ENCODE measurements at places on chromosomes 13 and 19. TPM values are rescaled to one million over a fixed set of nuclear protein-coding genes. Genes with fewer than 3 reads are reported as not detected.

GRCh38 chr13:107852072-107852471 lies 363.3 kb downstream of the LIG4 start:
- peak; percentile 27 for DNase-seq

DNA sequence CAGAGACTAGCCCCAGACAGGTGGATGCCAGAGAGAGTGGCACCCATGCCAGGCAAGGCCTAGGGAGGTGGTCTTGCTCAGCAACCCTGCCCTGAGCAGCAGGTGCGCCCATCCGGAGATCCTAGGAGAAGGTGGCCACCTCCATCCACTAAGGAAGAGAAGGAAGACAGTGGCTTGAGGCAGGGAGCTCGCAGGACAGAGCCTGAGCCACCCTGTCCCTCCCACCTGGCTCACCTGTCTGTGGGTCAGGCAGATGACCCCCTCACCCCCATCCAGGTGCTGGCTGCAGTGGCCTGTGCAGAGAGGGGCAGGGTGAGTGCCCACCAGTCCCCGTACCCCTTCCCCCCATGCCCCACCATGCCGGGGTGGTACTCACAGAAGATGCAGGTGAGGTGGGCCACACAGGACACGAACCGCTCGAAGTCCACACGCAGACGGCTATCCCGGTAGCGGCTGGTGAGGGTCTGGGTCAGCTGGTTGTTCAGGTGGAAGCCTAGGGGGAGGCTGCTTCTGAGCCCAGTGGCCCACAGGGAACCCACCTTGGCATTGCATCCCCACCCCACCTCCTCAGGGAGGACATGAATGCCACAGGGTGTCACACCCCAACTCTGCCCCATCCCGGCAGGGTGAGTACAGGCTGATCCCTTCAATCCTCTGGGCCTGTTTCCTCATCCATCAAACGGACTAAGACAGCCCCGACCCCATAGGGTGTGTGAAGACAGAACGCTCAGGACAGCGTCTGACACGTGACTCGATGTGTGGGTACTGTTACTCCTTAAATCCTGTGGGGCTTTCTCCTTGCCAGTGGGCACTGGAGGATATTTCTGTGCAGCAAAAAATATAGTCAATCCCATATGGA lies 13.3 kb downstream of the CAPN12 start:
- no peak for DNase-seq

- DNase-seq, result no peak
Observed at GRCh38 chr13:112253631-112254030, 122.5 kb upstream of the SPACA7 start.

DNA sequence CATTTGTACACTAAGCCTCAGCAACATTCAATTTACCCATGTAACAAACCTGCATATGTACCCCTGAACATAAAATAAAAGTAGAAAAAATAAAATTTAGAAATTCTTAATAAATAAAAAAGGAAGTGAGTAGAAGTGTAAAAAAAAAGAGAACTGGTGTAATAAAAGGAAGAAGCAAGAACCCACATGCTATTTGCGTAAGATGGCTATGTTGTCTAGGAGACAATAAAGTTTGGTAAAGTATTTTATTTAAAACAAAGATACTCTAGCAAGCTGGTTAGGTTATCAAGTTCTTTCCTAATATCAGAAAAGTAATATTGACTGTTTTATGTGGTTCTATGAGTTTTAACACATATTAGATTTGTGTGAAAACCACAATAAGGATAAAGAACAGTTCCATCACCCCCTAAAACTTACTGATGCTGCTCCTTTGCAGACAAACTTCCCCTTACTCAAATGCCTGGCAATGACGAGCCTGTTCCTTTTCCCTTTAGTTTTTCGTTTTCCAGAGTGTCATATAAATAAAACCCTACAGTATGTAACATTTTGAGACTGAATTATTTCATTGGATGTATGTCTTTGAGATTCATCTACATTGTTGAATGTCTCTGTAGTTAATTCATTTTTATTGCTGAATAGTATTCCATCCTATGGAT lies 98.9 kb downstream of the TNFSF13B start:
- no peak for DNase-seq

The GAPDHS gene
- total RNA-seq, result not detected

The MAST1 gene
- 1.0 TPM for total RNA-seq

The RNF113B gene
- total RNA-seq, result not detected
